ENCODE measurements at places on chromosomes 5 and 9. TPM values are rescaled to one million over a fixed set of nuclear protein-coding genes. Genes with fewer than 3 reads are reported as not detected.

Gene REEP5
- total RNA-seq: 26.9 TPM

Gene WNK2
- 2.8 TPM for total RNA-seq

Gene ITGA2
- total RNA-seq: 27.4 TPM

Gene SLC6A18
- not detected for total RNA-seq

Gene ACOT12
- not detected for total RNA-seq

Gene CD274
- 17.0 TPM for total RNA-seq

Gene FCN1
- total RNA-seq: not detected

Gene CXXC5
- 199 TPM for total RNA-seq

Gene YTHDC2
- total RNA-seq: 21.3 TPM

Gene IRX1
- total RNA-seq: 19.0 TPM
